ENCODE measurements at places on chromosomes 7 and 10.

DNA sequence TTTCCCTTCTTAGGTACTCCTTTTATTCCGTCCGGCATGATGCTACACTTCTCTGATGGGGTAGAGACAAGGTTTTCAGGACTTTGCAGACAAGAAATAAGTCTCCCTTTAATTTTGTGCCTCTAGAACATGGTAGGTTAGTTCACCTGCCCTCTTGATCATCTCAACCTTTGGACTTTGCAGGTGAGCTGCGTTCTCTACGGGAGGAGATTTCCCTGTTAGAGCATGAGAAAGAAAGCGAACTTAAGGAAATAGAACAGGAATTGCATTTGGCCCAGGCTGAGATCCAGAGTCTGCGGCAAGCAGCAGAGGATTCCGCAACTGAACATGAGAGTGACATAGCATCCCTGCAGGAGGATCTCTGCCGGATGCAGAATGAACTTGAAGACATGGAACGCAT lies 9.2 kb downstream of the CCDC136 start:
- no peak for DNase-seq

GRCh38 chr7:41268878-41269277 lies 434.0 kb downstream of the INHBA start:
- no peak for DNase-seq

DNA sequence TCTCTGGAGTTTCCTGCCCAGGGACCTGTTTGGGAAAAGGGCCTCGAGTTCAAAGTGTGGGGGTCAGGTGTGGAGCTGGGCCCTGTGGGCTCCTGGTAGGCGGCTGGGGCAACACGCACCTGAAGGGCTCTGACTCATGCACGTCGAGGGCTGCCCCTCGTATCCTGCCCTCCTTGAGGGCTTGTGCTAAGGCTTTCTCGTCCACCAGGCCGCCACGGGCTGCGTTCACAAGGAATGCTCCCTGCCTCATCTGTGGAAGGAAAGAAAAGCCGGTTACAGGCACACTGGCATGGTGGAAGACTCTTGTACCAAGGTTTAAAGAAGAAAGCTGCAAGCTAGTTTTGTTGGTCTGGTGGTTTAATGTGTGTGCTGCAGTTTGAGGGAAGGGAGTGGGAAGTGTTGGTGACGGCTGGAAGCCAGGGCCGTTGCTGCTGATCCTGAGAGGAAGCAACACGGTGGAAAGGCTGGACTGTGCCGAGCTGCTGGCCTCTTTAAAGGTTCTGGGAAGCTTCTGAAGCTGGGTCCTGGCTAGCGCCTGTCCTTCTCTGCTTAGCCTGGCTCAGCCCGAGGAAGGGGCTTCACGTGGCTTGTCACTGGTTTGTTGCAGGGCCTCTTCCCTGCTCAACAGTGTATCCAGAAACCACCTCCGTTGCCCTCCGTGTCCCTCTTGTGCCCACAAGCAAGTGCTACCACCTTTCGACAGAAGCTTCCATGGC lies 52.0 kb downstream of the ZRANB1 start:
- no peak for DNase-seq

GRCh38 chr7:85055196-85055595 lies 131.7 kb downstream of the SEMA3D start:
- no peak for DNase-seq

DNA sequence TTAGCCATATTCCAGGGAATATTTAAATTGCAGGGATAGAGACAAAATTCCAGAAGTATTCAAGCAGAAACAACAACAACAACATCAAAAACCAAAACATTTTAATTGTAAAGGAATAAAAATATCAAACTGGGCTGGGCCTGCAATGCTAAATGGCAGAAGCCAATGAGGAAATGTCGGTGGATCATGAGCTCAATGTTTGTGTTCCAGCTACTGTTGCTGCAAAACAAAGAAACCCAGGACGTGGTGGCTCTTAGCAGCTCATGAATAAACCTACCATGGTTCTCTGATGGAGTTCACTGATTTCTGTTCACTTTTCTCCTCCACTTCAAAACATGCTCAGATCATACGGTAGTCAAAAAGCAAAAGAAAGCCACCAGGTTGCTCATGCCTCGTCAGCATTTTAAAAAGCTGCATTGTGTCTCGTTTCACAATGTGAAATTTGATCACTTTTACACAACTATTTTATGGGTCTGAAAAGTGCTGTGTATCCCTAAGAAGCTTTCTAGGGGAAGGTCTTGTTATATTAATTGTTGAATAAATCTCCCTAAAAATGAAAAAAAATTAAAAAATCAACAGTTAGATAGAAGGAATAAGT lies 54.0 kb downstream of the ASNS start:
- DNase-seq, result no peak

DNA sequence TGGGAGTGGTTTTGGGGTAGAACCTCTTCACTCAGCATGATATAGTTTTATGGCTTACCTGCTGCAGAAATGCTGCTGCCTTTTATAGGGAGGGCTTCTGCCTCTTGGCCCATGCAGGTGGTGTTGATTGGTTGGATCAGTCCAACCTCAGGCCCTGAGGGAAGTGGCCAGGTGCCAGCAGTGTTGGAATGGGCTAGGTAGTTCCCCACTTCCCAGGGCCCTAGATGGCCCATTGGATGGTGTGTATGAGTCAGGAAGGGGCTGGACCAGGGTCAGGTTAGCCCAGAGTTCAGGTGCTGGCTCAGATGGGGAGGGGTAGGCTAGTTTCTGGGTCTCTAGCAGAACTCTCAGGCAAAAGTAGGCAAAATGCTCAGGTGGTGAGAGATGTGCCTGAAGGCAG lies 455.5 kb downstream of the CCSER2 start:
- DNase-seq, result no peak

- DNase-seq, result no peak
These were observed 53.0 kb downstream of the KLRG2 start for GRCh38 chr7:139430443-139430842.

DNA sequence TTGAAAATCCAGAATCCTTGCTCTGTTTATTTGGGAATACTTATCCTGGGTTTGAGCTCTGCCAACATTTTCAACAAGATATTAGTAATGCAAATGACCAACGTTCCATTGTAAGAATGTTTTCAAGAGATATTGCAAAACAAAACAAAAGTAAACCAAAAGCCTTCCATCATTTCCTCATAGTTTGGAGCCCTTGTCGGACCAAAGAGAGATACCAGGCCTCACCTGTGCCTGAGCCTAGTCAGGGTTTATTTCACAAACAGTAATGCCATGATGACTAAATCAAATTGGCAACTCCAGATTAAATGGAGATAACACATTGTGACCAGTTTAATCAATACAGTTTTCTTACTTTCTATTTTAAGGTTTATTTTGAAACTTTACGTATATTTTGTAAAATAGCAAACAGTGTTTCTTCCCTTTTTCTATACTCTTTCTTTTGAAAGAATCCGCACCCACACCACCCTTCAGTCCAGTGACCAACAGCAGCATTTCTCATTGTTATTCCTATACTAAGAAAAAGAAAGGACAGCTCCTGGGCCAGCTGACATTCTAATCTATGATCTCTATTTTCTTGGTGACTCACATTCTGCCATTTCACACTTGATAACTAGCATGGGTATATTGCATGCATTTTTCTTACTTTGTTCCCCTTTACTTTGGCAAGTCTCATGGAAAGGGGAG lies 168.5 kb upstream of the MEOX2 start:
- DNase-seq, result no peak

GRCh38 chr10:78954689-78955088 lies 114.1 kb upstream of the ZMIZ1 start:
- DNase-seq, result no peak

GRCh38 chr7:101729241-101729883 lies 88.1 kb upstream of the CUX1 start:
- DNase-seq, result no peak

DNA sequence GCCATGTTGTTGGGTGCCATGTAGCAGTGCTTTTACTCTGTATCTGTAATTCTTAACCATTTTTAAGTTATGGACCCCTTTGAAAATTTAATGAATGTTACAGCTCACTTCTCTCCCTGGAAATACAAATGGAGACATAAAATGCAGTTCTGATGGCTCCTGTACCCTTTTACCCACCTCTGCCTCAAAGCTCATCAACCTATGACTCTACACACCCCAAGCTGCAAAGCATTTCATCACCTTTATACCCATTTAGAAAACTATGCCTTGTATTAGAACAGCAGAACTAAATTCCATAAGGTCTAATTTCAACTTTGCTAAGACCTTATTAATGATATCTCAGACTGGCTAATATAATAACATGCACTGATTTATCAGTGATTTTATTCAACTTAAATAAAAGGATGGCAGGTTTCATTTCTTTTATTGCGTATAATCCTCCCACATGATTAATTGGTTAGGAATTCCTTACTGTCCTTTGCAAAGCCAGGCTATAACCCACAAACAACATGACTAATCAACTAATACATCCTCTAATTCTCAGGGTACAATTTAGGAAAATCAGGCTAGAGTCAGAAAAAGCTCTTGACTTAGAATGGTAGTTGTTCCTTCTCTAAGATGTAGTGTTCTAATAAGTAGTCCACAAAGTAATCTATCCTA lies 68.1 kb downstream of the CPEB3 start:
- DNase-seq, result no peak

DNA sequence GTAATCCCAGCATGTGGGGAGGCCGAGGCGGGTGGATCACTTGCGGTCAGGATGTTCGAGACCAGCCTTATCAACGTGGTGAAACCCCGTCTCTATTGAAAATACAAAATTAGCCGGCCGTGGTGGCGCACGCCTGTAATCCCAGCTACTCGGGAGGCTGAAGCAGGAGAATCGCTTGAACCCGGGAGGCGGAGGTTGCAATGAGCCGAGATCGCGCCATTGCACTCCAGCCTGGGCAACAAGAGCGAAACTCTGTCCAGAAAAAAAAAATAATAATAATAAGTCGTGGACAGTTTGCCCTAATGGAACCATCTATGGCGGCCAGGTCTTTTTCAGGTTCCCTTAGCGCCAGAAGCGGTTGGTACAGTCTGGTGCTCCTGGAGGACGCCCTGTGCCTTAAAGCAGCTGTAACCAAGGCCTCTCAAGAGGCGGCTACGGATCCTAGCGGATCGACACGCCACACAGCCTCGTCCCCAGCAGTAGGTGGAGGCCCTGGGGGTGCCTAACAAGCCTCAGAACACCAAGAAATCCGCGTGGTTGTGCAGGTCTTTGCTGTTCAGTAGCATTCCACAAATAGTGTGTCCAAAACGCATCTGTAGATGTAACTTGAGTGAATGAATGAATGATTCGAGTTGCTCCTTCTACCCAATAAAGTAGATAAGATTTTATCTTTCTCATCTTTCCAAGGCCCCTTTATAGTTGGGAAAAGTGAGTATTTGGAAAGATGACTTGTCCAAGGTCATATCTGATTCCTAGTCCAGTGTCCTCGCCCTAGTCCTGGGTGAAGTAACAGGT lies 982 bp downstream of the PGAM1 start:
- no peak for DNase-seq

DNA sequence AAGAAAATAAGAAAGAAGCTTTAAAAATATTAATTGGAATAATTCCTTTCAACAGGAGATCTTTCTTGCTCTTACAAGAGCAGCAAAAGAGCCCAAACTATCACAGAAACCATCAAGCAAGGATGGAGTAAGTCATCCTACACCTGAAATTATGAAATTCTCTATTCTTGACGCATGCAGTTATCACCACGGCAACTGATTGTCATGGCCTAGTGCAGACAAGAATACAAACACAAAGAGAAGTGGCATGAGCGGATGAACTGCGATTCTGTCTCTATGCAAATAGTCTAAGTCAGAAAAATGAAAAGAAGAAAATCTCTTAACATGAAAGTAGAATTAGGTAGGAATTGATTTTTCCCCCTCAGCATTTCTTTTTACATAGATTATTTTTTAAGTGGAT lies 54.8 kb upstream of the SLC35B4 start:
- DNase-seq, result no peak

GRCh38 chr10:110636932-110637557 lies 7.1 kb upstream of the RBM20 start:
- no peak for DNase-seq

- peak; percentile 79 for DNase-seq
These were observed at the start of gene XPNPEP1 for GRCh38 chr10:109922976-109923921. TSS of gene XPNPEP1 (minus strand) at chr10:109923511. CDS start at chr10:109923433, 78 bp downstream.

DNA sequence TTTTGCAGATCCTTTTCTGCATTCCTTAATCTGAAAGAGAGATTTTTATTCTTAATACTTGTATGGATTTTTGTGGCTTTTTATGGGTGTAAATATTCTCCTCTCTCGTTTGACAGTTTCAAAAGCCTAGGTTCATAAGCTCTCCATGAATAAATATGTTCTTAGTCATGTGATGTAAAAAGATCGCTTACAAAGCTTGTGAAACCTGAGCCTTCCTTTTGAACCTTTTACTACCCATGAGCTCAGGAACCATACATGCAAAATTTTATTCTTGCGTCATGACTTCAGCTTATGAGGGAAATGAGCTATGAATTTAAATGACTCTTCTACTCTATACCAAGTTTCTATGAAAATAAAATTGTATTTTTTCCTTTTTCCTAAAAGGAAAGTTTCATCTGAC lies 98.7 kb downstream of the POLL start:
- no peak for DNase-seq

DNA sequence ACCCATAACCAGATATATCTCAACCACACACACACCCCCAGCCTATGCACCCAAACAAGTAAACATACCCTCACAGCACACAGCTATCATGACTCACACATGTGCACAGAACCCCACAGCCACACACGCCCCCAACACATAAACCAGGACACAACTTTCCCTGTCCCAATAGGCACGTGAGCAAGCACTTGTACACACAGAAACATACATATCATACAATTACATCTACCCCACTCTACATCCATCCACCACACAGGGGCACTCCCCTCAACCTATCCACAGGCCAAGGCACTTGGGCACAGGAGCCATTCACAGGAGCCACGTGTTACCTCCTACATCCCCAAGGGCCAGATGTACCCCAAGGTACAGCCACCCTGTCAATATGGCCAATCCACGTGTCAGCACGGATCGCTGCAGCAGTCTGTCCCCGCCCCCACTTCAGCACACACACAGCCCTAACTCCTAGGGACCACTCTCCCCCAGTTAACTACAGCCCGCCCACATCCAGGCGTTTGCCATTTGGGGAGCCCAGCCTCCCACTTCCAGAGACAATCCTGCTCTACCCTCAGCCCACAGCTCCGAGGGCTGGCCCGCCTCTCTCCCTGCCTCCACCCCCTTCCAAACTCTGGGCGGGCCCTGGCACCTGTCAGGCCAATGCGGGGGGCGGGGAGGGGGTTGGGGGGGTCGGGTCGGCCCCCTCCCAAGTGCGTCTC lies 163.5 kb downstream of the SH3PXD2A start:
- no peak for DNase-seq

DNA sequence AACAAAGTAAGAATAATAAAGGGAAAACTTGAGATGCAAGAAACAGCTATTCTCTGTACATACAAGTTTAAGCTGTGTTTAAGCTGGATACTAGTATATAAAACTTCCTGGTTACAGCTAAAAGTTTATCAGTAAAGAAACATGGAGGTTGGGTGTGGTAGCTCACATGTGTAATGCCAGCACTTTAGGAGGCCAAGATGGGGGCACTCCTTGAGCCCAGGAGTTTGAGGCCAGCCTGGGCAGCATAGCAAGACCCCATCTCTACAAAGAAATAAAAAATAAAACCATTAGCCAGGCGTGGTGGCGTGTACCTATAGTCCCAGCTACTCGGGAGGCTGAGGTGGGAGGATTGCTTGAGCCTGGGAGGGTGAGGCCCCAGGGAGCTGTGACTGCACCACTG lies 3.2 kb downstream of the RSU1 start:
- no peak for DNase-seq

- DNase-seq, result no peak
These were observed 27.3 kb downstream of the PALD1 start for GRCh38 chr10:70505908-70506307.

GRCh38 chr10:34237898-34238455 lies 577.1 kb downstream of the PARD3 start:
- DNase-seq, result no peak

GRCh38 chr7:67912437-67912836 lies 915.8 kb downstream of the TYW1 start:
- DNase-seq, result no peak

Measured in activated CD8-positive, alpha-beta memory T cell treated with anti-CD3 and anti-CD28 coated beads, Interleukin-2, amount 50 U/mL, for 4 hours (primary cell).